Tongue (tissue), 3 donors: ENCODE measurements at places on chromosomes 6 and 20. TPM values are rescaled to one million over a fixed set of nuclear protein-coding genes. Genes with fewer than 3 reads are reported as not detected.

The METTL24 gene
- 3.5 TPM for total RNA-seq

The POM121L2 gene
- total RNA-seq = not detected

The SLC17A9 gene
- total RNA-seq = 2.3 TPM

The OR2H2 gene
- total RNA-seq = not detected

The ABCF1 gene
- 36.4 TPM for total RNA-seq

The RIN2 gene
- 37.3 TPM for total RNA-seq

The GABRR1 gene
- 0.41 TPM for total RNA-seq

The SLC35D3 gene
- not detected for total RNA-seq

The TEAD3 gene
- 19.4 TPM for total RNA-seq

The PNPLA1 gene
- total RNA-seq = not detected

The FOXC1 gene
- total RNA-seq = 9.1 TPM

The CSTF1 gene
- total RNA-seq = 46.3 TPM

The PACSIN1 gene
- total RNA-seq = 0.10 TPM

The MAFB gene
- 19.5 TPM for total RNA-seq

The STX7 gene
- total RNA-seq = 50.0 TPM

The FNDC1 gene
- 102 TPM for total RNA-seq

The PSORS1C1 gene
- total RNA-seq = 0.41 TPM

The MACROD2 gene
- 5.0 TPM for total RNA-seq

The TBXT gene
- total RNA-seq = not detected

The SMOC2 gene
- 33.5 TPM for total RNA-seq

The GRM1 gene
- total RNA-seq = not detected

The LY6G5C gene
- total RNA-seq = not detected

The ARMH2 gene
- not detected for total RNA-seq

The ANGPT4 gene
- total RNA-seq = not detected

The PRR18 gene
- 0.10 TPM for total RNA-seq

The TRIM15 gene
- total RNA-seq = not detected

The FERMT1 gene
- 5.5 TPM for total RNA-seq

The COL20A1 gene
- total RNA-seq = 6.2 TPM

The PPIL6 gene
- total RNA-seq = 10.9 TPM

The TBX18 gene
- 18.1 TPM for total RNA-seq

The OPN5 gene
- total RNA-seq = not detected

The SLC17A2 gene
- total RNA-seq = not detected

The FOXS1 gene
- total RNA-seq = 3.6 TPM

The LAMA2 gene
- total RNA-seq = 320 TPM

The MICB gene
- 3.9 TPM for total RNA-seq

The GABRR2 gene
- total RNA-seq = 1.2 TPM

The ENPP3 gene
- total RNA-seq = 2.3 TPM

The CGA gene
- 1.9 TPM for total RNA-seq

The EMILIN3 gene
- 68.9 TPM for total RNA-seq

The SLC4A11 gene
- 0.62 TPM for total RNA-seq

The HAO1 gene
- not detected for total RNA-seq

The SYCP2 gene
- 6.6 TPM for total RNA-seq

The LPA gene
- total RNA-seq = 0.10 TPM

The HLA-E gene
- total RNA-seq = 179 TPM

The DDO gene
- 6.6 TPM for total RNA-seq

The R3HDML gene
- total RNA-seq = not detected
